ENCODE measurements at places on chromosomes 2 and 18.

DNA sequence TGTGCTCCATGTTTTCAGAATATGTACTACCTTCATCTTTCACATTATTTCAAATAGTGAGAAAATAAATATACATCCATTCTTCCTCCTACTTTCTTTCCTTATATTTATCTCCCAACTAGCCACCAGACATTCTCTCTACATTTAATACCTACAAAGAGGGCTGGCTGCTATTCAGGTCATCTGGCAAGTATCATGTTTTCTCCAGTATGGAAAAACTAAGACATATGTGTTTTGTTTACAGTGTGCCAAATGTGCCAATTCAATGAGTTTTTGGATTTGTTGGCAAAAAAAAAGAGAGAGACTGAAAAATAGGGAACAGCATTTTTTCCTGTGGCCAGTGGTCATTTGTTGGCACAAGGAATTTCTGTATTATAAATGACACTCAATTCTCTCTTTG lies 1207.3 kb downstream of the DPP10 start:
- DNase-seq = no peak
- H3K4me1 ChIP-seq = no peaks in the 10 kb centered on the region
- no peak overlapping the region for H3K4me3 ChIP-seq
- H3K36me3 ChIP-seq = no peaks in the 10 kb centered on the region

GRCh38 chr18:53254265-53254664 lies 914.3 kb downstream of the DCC start:
- no peaks in the 10 kb centered on the region for H3K36me3 ChIP-seq
- no peaks in the 10 kb centered on the region for H3K4me1 ChIP-seq
- H3K27me3 ChIP-seq = no peaks in the 10 kb centered on the region
- no peak overlapping the region for H3K27ac ChIP-seq
- no peak overlapping the region for H3K4me3 ChIP-seq

DNA sequence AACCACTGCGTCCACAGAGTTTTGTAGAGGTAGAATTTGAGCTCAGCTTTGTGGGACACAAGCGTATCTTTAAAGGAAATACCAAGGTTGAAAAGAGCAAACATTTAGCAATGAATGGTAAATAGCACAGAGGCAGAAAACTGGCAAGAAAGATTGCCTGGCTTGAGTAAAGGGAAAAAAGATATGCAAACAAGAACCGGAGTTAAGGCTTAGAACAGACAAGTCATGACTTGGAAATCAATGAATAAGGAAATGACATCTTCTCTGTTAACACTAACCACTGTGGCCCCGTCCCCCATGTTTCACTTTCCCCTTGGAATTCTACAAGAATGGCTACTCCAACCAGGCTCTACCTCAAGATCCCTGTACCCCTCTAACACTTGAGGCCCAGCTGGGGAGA lies 3.8 kb downstream of the STAM2 start:
- no peak overlapping the region for H3K4me3 ChIP-seq
- no peaks in the 10 kb centered on the region for H3K4me1 ChIP-seq
- no peaks in the 10 kb centered on the region for H3K36me3 ChIP-seq

DNA sequence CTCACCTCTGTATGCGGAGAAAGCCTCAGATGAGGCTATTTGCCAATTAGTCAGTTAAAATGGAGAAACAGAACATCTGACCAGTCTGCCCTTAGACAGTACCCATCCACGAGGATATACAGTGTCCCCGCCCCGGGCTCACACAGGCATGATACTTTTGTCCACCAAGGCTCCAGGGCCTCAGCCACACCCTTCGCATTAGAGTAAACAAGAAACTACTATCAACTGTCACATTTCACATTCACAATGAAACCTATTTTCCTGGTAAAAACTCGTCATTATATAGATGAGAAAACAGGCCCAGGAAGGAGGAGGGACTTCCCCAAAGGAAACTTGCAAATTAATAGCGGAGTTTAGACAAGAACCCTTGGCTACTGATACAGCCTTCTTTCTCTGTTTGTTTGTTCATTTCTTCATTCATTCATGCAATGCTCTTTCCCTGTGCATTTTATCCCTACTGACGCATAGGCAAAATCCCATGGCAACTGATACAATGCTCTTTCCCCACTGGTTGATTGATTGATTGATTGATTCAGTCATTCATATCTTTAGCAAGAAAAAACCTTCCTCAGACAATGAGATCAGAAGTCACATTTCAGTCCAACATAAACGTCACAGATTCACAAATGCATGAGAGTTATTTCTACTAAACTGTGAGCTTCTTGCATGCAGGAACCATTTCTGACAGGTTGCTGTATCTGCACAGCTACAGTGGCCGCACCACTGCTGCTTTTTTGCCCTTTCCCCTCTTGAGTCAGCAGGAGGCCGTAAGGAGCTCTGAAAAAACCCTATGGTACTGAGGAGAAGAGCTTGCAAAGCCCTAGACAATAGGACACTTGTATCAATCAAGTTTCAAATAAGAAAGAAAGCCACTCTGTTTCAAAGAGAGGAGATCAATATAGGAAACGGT lies 777.1 kb downstream of the RNF144A start:
- no peak overlapping the region for H3K27ac ChIP-seq
- no peak for DNase-seq
- H3K4me3 ChIP-seq = no peak overlapping the region
- no peaks in the 10 kb centered on the region for H3K36me3 ChIP-seq
- H3K4me1 ChIP-seq = no peaks in the 10 kb centered on the region

- no peaks in the 10 kb centered on the region for H3K4me1 ChIP-seq
- H3K27me3 ChIP-seq = no peaks in the 10 kb centered on the region
- DNase-seq = no peak
- no peak overlapping the region for H3K4me3 ChIP-seq
- H3K27ac ChIP-seq = no peak overlapping the region
Observed at GRCh38 chr2:105125428-105125827, 87.6 kb downstream of the MRPS9 start.

GRCh38 chr2:6917071-6917760 lies at the start of gene RNF144A:
Gene RNF144A, plus strand, starts transcription at chr2:6917412. Its CDS starts 79,515 bp downstream, at chr2:6996927.
- H3K27me3 ChIP-seq = no peaks in the 10 kb centered on the region
- peak; percentile 87 for DNase-seq
- no peaks in the 10 kb centered on the region for H3K4me1 ChIP-seq
- peak within 1 kb of the TSS; percentile 50 for H3K4me3 ChIP-seq
- H3K36me3 ChIP-seq = no peaks in the 10 kb centered on the region

DNA sequence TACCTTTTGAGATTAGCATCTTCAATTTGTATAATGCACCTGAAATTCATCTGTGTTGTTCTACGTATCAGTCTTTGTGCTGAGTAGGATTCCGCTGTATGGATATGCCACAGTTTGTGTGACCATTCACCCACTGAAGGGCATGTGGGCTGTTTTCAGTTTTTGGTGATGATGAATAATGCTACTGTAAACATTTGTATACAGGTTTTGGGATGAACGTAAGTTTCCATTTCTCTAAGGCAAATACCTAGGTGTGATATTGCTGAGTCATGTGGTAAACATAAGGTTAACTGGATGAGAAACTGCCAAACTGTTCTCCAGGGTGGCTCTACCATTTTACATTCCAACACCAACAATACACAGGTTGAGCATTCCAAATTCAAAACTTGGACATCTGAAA lies 35.1 kb downstream of the CABYR start:
- no peaks in the 10 kb centered on the region for H3K4me1 ChIP-seq
- H3K27ac ChIP-seq = no peak overlapping the region
- H3K4me3 ChIP-seq = no peak overlapping the region
- no peak for DNase-seq
- no peaks in the 10 kb centered on the region for H3K27me3 ChIP-seq

DNA sequence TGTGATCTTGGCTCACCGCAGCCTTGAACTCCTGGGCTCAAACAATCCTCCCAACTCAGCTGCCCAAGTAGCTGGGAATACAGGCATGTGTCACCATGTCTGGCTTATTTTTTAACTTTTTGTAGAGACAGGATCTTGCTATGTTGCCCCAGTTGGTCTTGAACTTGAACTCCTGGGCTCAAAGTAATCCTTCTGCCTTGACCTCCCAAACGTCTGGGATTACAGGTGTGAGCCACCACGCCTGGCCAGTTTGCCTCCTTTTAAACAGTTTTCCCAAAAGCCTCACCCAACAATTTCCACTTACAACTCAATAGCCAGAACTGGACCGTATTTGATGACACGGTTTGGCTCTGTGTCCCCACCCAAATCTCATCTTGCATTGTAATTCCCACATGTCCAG lies 300.9 kb upstream of the STON1 start:
- no peak overlapping the region for H3K4me3 ChIP-seq
- no peaks in the 10 kb centered on the region for H3K27me3 ChIP-seq
- no peaks in the 10 kb centered on the region for H3K36me3 ChIP-seq
- H3K4me1 ChIP-seq = no peaks in the 10 kb centered on the region
- DNase-seq = no peak

Data from aorta (tissue), 5 donors.